ENCODE measurements at places on chromosomes 1 and 21. TPM values are rescaled to one million over a fixed set of nuclear protein-coding genes. Genes with fewer than 3 reads are reported as not detected.

Gene MFN2
- total RNA-seq = 76.3 TPM

Gene PADI3
- not detected for total RNA-seq

Gene DCST1
- not detected for total RNA-seq

Gene GPR25
- total RNA-seq = not detected

Gene HHIPL2
- 0.58 TPM for total RNA-seq

Gene OR2T2
- total RNA-seq = not detected

Gene TMPRSS2
- total RNA-seq = not detected

Gene FOXE3
- not detected for total RNA-seq

Gene PLEKHG5
- 4.4 TPM for total RNA-seq

Gene TSSK3
- 1.0 TPM for total RNA-seq

Gene FHAD1
- total RNA-seq = 0.33 TPM

Gene RHOC
- total RNA-seq = 506 TPM
